ENCODE measurements at places on chromosomes 16 and 17.

DNA sequence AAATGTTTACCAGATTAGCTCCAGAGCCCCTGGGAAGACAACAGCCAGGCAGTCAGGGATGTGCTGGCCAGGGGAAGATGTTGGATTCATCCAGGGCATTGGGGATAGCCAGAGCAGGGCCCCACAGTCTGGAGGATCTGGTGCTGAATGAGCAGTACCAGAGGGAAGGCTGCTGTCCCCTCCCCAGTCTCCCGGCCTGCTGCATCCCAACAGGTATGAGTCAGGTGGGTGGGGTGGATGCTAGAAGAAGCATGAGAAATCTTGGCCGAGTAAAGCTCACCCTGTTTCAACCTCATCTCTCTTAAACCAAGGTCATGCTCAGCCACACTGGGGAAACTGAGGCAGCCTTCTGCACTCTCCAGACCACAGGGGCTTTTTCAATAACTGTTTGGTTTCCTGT is 71.9 kb upstream of the SEC14L1 start:
- no peak for DNase-seq

DNA sequence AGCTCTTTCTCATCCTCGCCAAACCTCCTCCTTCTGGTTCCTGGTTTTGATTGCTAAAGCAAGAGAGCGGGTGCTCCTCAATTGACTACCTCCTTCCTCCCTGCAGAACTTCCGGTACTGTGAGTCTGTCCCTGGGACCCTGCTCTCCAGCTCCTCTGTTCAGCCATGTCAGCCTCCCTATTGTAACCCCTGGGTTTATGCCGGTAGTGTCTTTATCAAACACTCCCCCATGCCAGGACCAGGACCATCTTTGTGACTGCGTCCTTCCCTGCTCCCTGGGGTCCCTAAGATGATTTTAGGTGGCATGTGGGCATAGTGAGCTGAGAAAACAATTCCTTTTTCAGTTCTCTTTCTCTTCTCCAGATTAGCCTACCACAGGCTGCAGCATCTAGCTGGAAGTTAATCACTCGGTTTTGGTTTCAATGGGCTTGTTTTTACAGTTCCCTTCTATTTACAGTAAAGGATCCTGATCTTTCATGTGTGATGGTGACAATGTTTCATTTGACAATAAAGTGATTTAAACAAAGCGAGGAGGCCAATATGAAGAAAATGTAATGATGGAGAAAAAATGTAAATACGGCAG is 27.7 kb upstream of the IL21R start:
- DNase-seq: no peak

- DNase-seq: no peak
Observed at GRCh38 chr16:87127061-87127765, 190.0 kb downstream of the C16orf95 start.

- DNase-seq: no peak
Observed at GRCh38 chr16:54048586-54049495, 237.7 kb downstream of the IRX3 start.
